Colonic mucosa (tissue), 4 donors: ENCODE measurements at places on chromosomes 16 and 17. TPM values are rescaled to one million over a fixed set of nuclear protein-coding genes. Genes with fewer than 3 reads are reported as not detected.
A peak's percentile ranks its signal among the peaks of the same experiment; 100 is the strongest.

DNA sequence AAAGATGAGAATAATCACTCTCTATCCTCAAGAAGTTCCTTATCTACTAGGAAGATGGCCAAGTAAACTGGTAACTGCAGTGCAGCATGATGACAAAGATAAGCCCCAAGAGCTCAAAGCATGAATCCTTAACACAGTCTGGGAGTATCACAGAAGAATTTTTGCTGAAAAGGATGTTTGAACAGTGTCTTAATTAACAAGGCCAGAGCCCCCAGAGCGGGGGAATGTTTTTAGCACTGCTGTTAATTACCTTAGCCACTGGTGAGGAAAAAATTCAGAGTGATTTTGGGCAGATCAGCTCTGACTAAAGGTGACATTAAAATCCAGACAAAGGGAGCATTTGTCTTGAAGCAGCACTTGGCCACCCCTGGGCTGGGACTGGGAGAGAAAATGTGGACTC lies 30.1 kb downstream of the ADAMTS18 start:
- H3K4me3 ChIP-seq: no peak overlapping the region
- no peak for DNase-seq
- H3K27me3 ChIP-seq: no peaks in the 10 kb centered on the region

GRCh38 chr16:16988963-16989362 lies 481.8 kb downstream of the XYLT1 start:
- no peaks in the 10 kb centered on the region for H3K36me3 ChIP-seq
- H3K4me3 ChIP-seq: no peak overlapping the region
- H3K27ac ChIP-seq: no peak overlapping the region
- no peaks in the 10 kb centered on the region for H3K4me1 ChIP-seq

GRCh38 chr17:1762901-1763898 lies 1.3 kb downstream of the SERPINF1 start:
- DNase-seq: no peak
- no peaks in the 10 kb centered on the region for H3K27me3 ChIP-seq

DNA sequence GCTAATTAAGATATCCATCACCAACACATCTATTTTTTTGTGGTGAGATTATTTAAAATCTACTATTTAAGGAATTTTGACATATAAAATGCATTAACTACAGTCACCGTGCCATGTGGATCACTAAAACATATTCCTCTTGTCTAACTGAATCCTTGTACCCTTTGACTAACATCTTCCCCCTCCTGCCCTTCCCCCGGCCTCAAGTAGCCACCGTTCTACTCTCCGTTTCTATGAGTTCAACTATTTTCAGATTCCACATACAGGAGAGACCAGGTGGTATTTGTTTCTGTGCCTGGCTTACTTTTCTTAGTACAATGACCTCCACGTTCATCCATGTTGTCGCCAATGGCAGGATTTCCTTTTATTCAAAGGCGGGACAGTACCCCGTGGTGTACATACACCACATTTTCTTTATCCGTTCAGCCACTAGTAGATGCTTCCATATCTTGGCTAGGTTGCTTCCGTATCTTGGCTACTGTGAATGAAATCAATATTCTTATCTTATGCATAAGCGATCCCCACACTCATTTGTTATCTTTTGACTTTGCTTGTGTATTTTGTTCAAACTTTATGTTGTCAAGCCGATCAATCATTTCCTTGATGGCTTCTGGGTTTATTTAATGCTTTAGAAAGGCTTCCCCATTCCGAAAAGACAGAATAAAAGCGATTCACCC lies 134.7 kb downstream of the KCNJ12 start:
- H3K4me1 ChIP-seq: no peaks in the 10 kb centered on the region
- H3K36me3 ChIP-seq: no peaks in the 10 kb centered on the region
- DNase-seq: no peak
- H3K27me3 ChIP-seq: no peaks in the 10 kb centered on the region
- no peak overlapping the region for H3K27ac ChIP-seq

DNA sequence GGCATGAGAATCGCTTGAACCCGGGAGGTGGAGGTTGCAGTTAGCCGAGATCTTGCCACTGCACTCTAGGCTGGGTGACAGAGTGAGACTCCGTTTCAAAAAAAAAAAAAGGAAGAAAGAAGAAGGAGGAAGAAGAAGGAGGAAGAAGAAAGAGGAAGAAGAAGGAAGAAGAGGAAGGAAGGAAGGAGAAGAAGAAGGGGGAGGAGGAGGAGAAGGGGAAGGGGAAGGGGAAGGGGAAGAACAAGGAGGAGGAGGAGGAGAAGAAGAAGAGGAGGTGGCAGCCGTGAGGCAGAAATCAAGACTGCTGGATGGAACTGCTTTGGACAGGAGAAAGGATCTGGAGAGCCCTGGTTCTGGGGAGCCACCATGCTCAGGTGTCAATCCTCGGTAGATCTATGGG lies 29.7 kb upstream of the PEMT start:
- H3K36me3 ChIP-seq: no peaks in the 10 kb centered on the region
- no peak overlapping the region for H3K4me3 ChIP-seq
- H3K4me1 ChIP-seq: no peaks in the 10 kb centered on the region
- no peaks in the 10 kb centered on the region for H3K27me3 ChIP-seq

DNA sequence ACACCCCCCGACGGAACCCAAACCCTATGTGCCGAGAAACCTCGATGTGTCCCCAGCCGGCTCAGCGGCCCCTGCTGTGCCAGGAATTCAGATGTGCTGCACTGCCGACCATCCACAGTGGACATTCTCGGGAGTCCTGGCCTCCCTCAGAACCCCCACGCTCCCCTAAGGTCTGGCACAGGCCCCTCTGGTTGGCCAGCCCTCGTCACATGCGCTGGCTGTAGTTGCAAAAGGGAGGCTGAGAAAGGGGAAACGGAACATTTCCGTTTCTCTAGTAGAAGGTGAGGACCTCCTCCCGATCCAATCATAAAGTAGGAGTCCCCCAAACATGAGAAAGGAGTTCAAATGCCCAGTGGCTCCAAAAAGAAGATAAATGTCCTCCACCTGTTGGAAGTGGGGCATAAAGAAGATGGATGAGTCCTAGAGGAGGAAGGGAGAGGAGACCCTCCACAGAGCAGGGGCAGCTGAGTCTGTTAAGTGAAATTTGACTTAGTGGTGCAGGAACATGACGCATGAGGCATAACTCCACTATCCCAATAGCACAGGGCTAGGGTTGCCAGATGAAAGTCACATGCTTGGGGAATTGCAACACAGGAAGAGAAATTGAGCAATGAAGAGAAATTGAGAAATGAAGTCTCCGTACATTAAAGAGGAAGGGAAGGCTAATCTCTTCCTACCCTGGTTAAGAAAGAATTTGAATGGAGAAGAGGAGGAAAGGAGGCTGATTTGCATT lies 49.3 kb upstream of the WSB1 start:
- H3K4me1 ChIP-seq: peaks cover 11% of the 10 kb centered on the region
- no peaks in the 10 kb centered on the region for H3K27me3 ChIP-seq
- DNase-seq: peak; percentile 46
- H3K4me3 ChIP-seq: no peak overlapping the region
- peak overlapping the region; percentile 57 for H3K27ac ChIP-seq

DNA sequence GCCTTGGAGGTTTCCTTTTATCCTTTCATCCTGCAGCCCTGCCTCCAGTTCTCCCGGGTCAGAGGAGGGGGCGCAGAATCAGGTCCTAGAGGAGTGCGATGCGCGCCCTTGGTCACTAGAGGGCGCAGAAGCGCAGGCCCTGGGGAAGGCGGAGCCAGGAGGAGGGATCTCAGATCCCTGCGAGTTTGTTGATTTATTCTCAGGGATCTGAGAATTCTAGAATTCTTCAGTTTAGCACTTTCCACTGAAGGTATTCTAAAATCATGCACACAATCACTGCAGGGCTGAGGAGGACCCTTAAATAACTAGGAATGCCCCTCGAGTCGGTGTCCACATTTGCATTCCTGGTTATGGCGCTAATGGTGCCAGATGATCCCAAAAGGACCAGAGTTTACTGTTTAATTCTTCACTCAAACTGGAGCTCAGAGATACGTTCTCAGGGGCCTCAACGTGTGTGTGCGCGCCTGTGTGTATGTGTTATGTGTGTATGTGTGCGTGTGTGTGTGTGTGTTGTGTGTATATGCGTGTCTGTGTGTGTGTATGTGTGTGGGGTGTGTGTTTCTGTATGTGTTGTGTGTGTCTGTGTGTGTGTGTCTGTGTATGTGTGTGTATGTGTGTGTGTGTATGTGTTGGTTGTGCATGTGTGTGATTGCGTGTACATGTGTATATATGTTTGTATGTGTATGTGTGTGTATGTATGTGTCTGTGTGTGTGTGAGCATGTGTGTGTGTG lies 6.9 kb upstream of the ELAC2 start:
- no peaks in the 10 kb centered on the region for H3K36me3 ChIP-seq
- H3K27me3 ChIP-seq: no peaks in the 10 kb centered on the region
- no peak overlapping the region for H3K4me3 ChIP-seq
- no peaks in the 10 kb centered on the region for H3K4me1 ChIP-seq
- peak; percentile 60 for DNase-seq

GRCh38 chr17:34135841-34136240 lies 119.2 kb upstream of the CCL2 start:
- no peak overlapping the region for H3K27ac ChIP-seq
- H3K27me3 ChIP-seq: no peaks in the 10 kb centered on the region
- H3K36me3 ChIP-seq: no peaks in the 10 kb centered on the region

DNA sequence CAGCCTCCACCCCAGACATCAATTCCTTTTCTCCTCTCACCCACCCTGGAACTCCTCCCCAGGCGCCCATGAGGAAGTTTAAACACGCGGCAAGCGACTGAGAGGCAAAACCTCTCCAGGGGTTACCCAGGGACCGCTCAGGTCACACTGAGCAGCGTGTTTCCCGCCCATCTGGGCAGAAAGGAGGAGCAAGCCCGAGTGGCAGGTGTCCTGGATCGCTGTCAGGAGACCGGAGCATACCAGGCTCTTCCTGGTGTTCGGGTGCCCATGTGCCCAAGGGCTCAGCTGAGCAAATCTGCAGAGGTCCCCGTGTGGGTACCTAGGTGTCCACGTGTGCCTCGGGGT lies 491 bp downstream of the SLC25A19 start:
- H3K4me1 ChIP-seq: peaks cover 4% of the 10 kb centered on the region
- H3K27me3 ChIP-seq: no peaks in the 10 kb centered on the region
- DNase-seq: peak; percentile 75
- H3K4me3 ChIP-seq: peak overlapping the region; percentile 83

Gene CACNG3
- not detected for total RNA-seq

Gene KRTAP4-1
- not detected for total RNA-seq

Gene MYH11
- 30.0 TPM for total RNA-seq

Gene SLC5A2
- 0.20 TPM for total RNA-seq
